ENCODE measurements at places on chromosomes 16 and 17. TPM values are rescaled to one million over a fixed set of nuclear protein-coding genes. Genes with fewer than 3 reads are reported as not detected.
A peak's percentile ranks its signal among the peaks of the same experiment; 100 is the strongest.

Gene ZDHHC1
- total RNA-seq, result 17.4 TPM

Gene CCL5
- total RNA-seq, result 1.7 TPM

Gene SLC5A11
- total RNA-seq, result not detected

Gene TPSG1
- 1.5 TPM for total RNA-seq

GRCh38 chr17:44257815-44258760 lies 9.8 kb downstream of the SLC4A1 start:
- no peak overlapping the region for H3K27ac ChIP-seq
- H3K36me3 ChIP-seq, result no peaks in the 10 kb centered on the region
- peaks cover 12% of the 10 kb centered on the region for H3K27me3 ChIP-seq

DNA sequence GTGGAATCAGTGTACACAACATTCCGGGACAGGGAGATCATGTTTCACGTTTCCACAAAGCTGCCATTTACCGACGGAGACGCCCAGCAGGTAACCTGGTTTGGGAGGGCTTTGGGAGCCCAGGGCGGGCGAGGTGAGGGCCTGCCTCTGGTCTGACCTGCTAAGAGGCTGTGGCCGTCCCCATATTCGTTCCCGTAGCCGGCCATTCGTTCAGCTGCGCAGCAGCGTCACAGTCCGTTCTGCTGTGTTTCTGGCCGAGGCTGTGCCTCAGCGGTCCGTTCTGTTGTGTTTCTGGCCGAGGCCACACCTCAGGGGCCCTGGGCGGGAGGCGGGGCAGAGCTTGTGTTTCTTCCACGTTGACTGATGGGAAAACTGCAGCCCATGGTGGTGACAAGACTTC lies 68.0 kb downstream of the OR1D5 start:
- no peaks in the 10 kb centered on the region for H3K27me3 ChIP-seq
- H3K36me3 ChIP-seq, result peaks cover 18% of the 10 kb centered on the region
- no peaks in the 10 kb centered on the region for H3K4me1 ChIP-seq
- DNase-seq, result no peak

GRCh38 chr16:89691231-89691985 lies 4.9 kb downstream of the CDK10 start:
- H3K4me1 ChIP-seq, result peaks cover 13% of the 10 kb centered on the region
- peaks cover 67% of the 10 kb centered on the region for H3K36me3 ChIP-seq
- no peaks in the 10 kb centered on the region for H3K27me3 ChIP-seq
- no peak overlapping the region for H3K27ac ChIP-seq
- no peak for DNase-seq

DNA sequence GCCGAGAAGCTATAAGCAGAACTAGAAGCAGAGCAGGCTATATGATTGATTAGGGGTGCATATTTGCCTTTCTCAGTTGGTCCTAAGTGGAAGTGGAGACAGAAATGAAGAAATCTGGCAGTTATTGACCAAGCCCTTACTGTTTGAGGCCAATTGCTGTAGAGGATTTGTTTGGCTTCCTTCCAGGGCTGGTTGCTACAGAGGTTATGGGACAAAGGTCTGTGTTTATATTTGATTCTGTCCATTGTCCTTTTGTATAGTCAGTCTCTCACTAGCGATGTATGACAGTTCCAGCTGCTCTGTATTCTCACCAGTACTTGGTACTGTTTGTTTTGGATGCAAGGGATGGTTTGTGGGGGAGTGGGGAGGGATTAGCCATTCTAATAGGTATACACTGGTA lies 7.3 kb upstream of the ALOX15 start:
- H3K4me1 ChIP-seq, result no peaks in the 10 kb centered on the region
- no peak overlapping the region for H3K27ac ChIP-seq
- no peak overlapping the region for H3K4me3 ChIP-seq
- no peaks in the 10 kb centered on the region for H3K36me3 ChIP-seq
- DNase-seq, result no peak

GRCh38 chr17:851924-852323 lies 69.8 kb downstream of the MRM3 start:
- no peak overlapping the region for H3K4me3 ChIP-seq
- peak overlapping the region; percentile 67 for H3K27ac ChIP-seq
- no peak for DNase-seq
- no peaks in the 10 kb centered on the region for H3K27me3 ChIP-seq
